Glutamatergic neuron (in vitro differentiated cells): ENCODE measurements at places on chromosomes 16 and 17. TPM values are rescaled to one million over a fixed set of nuclear protein-coding genes. Genes with fewer than 3 reads are reported as not detected.

GRCh38 chr17:57466521-57466920, 210.2 kb downstream of the MSI2 start:
- no peak for DNase-seq
- H3K27me3 ChIP-seq, result peaks cover 8% of the 10 kb centered on the region
- H3K4me1 ChIP-seq, result peaks cover 41% of the 10 kb centered on the region
- peak overlapping the region; percentile 52 for H3K4me3 ChIP-seq
- peak overlapping the region; percentile 30 for H3K27ac ChIP-seq

GRCh38 chr16:28293601-28293960, 1.3 kb downstream of the SBK1 start:
- H3K4me1 ChIP-seq, result peaks cover 23% of the 10 kb centered on the region
- H3K4me3 ChIP-seq, result peak overlapping the region; percentile 94
- H3K27ac ChIP-seq, result peak overlapping the region; percentile 92
- DNase-seq, result no peak

PPP1R27 gene
- 0.81 TPM for total RNA-seq

GRCh38 chr17:3536716-3537115, 20.9 kb downstream of the TRPV3 start:
- H3K4me1 ChIP-seq, result peaks cover 4% of the 10 kb centered on the region
- H3K27me3 ChIP-seq, result peaks cover 3% of the 10 kb centered on the region
- peak overlapping the region; percentile 67 for H3K27ac ChIP-seq
- peak overlapping the region; percentile 82 for H3K4me3 ChIP-seq

GRCh38 chr17:9935408-9935807, 30.3 kb upstream of the RCVRN start:
- DNase-seq, result no peak
- H3K27ac ChIP-seq, result no peak overlapping the region

DNA sequence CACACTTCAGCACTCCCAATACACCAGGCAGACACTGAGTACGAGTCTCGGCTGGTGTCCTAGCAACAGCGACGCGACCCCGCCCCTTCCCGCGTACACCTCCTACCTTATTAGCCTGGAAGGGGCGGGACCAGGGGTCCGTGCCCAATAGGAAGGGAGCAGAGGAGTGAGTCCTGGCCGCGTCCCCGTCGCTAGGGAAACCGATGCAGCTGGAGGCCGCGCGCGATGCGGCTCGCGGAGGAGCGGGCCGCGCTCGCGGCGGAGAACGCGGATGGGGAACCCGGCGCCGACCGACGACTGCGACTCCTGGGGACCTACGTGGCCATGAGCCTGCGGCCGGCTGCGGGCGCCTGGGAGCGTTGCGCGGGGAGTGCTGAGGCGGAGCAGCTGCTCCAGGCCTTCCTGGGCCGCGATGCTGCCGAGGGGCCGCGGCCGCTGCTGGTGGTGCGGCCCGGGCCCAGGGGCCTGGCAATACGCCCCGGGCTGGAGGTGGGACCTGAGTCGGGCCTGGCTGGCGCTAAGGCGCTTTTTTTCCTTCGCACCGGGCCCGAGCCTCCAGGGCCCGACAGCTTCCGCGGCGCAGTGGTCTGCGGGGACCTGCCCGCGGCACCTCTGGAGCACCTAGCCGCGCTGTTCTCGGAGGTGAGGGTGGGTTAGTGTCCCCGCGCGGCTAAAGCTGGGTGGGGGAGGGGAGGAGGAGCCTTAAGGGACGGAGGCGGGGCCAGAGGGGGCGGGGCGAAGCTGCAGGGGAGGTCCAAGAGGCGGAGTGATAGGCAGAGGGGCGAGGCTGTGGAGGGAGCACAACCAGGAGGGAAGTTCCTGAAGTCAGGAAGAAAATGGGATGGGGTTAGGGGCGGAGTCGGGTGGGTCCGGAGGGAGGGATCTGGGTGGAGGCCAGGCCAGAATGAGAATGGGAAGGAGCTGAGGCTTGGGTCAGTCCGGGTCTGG, at the start of gene DNAH9:
TSS of gene DNAH9 (plus strand) at position 197 of the 948 bp plus-strand sequence. CDS start at position 226, 29 bp downstream.
- H3K27me3 ChIP-seq, result no peaks in the 10 kb centered on the region
- H3K4me1 ChIP-seq, result peaks cover 2% of the 10 kb centered on the region
- H3K36me3 ChIP-seq, result no peaks in the 10 kb centered on the region
- H3K27ac ChIP-seq, result no peak within 1 kb of the TSS

- H3K36me3 ChIP-seq, result no peaks in the 10 kb centered on the region
- peaks cover 14% of the 10 kb centered on the region for H3K27me3 ChIP-seq
- H3K27ac ChIP-seq, result no peak overlapping the region
- no peak overlapping the region for H3K4me3 ChIP-seq
Measured at GRCh38 chr16:2715064-2715463, 5.0 kb downstream of the PRSS27 start.

ZNF19 gene
- 9.3 TPM for total RNA-seq

DNA sequence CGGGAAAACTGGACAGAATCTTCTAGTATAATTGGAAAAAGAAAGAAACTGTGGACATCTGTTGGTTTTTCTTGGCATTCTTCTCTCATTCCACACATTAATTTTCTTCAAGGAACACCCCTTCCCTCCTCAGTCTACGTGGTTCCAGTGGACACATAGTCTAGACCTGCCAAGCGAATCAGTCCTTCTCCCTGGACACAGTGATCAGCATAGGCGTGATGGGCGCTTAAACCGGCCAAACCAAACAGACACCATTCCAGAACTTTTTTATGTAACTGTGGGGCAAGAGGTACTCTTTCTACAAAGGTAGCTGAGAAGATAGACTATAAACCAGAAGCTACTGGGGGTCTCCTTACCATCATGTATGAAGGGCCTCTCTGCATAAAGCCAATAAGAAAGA, 121.8 kb upstream of the COX10 start:
- H3K4me3 ChIP-seq, result no peak overlapping the region

DNA sequence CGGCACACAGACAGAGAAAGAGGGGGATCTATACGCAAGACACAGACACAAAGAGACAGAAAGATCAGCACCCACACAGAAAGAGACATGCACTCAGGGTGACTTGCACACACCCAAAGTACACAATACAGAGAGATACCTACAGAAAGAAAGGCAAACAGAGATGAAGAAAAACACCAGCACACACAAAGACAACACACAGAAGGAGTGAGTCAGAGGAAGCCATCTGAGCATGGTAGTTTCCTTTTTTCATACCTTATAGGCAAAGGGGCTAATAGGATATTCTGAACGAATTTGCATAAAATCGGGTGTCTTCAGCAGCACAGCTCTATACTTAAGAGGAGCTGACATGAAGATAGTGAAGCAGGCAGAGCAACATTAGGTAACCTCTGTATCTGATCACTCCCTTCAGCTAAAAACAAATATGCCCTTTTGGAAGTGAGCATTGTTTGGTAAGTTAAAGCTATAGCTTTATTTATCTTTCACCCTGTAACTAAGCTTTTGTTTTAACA, 198.6 kb downstream of the AATF start:
- peaks cover 1% of the 10 kb centered on the region for H3K27me3 ChIP-seq
- DNase-seq, result no peak
- H3K27ac ChIP-seq, result peak overlapping the region; percentile 48

NPIPB13 gene
- 27.5 TPM for total RNA-seq

GRCh38 chr17:75047398-75048098, 523 bp downstream of the KCTD2 start:
- DNase-seq, result peak; percentile 50
- H3K4me3 ChIP-seq, result peak overlapping the region; percentile 98
- H3K36me3 ChIP-seq, result no peaks in the 10 kb centered on the region
- H3K27ac ChIP-seq, result peak overlapping the region; percentile 80

NOL3 gene
- 8.8 TPM for total RNA-seq

GRCh38 chr16:1159973-1160772, 7.3 kb downstream of the CACNA1H start:
- H3K4me3 ChIP-seq, result peak overlapping the region; percentile 72
- DNase-seq, result peak; percentile 63
- H3K27ac ChIP-seq, result peak overlapping the region; percentile 75
- peaks cover 5% of the 10 kb centered on the region for H3K27me3 ChIP-seq
- no peaks in the 10 kb centered on the region for H3K36me3 ChIP-seq

PDPK1 gene
- 113 TPM for total RNA-seq

DNA sequence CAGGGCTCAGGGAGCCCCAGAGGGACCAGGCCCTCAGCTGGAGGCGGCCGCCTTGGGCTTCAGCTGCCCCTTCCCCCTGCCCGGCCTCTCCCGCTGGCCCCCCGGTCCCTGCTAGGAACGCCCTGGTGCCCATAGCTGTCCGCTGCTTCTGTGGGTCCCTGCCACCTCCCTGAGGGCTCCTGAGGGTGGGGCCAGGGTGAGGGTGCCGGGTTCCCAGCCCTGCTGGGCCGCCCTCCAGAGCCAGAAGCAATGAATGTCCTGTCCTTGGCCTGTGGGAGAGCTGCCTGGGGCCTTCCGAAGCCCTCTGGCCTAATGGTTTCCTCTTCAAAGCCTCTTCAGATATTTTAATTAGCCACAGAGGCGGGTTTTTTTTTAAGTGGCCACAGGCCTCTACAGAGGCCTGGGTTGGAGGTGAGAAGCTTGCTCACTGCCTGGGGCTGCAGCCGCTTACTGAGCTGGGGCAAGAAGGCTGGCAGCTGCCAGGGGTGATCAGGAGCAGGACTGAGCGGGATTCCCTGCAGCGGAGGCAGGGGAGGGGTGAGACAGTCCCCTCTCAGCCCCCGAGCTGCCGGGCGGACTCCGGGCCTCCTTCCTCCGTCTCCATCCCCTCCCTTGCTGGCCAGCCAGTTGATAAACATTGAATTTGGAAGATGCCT, 9.9 kb downstream of the CENPX start:
- DNase-seq, result no peak
- no peaks in the 10 kb centered on the region for H3K27me3 ChIP-seq
- no peaks in the 10 kb centered on the region for H3K36me3 ChIP-seq

RETREG3 gene
- total RNA-seq, result 88.2 TPM

DNA sequence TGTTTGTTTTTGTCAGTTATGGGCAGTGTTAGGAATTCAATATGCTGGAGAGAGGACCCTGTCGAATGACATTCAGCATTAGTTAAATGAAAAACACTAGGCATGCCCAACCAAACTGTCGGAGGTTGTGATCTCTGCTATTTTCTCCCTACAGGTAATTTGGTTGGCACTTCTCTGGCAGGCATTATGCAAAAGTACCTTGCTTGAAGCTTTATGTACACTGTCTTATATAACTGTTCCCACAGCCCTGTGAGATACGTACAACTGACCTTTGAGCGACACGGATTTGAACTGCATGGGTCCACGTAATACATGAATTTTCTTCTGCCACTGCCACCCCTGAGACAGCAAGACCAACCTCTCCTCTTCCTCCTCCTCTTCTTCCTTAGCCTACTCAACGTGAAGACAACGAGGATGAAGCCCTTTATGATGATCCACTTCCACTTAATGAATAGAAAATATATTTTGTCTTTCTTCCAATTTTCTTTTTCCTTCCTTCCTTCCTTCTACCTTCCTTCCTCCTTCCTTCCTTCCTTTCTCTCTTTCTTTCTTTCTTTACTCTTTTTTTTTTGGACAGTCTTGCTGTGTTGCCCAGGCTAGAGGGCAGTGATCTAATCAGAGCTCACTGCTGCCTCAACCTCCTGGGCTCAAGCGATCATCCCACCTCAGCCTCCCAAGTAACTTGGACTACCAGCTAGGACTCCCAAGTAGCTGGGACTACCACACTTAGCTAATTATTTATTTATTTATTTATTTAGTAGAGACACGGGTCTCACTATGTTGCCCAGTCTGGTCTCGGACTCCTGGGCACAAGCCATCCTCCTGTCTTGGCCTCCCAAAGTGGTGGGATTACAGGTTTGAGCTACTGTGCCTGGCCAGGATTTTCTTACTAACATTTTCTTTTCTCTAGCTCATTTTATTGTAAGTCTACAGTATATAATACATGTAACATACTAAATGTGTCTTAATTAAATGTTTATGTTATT, 77.3 kb downstream of the WIPI1 start:
- no peak overlapping the region for H3K27ac ChIP-seq
- DNase-seq, result no peak
- H3K27me3 ChIP-seq, result peaks cover 4% of the 10 kb centered on the region
- no peaks in the 10 kb centered on the region for H3K36me3 ChIP-seq
- H3K4me3 ChIP-seq, result no peak overlapping the region
- peaks cover 14% of the 10 kb centered on the region for H3K4me1 ChIP-seq

OSGIN1 gene
- not detected for total RNA-seq

DNA sequence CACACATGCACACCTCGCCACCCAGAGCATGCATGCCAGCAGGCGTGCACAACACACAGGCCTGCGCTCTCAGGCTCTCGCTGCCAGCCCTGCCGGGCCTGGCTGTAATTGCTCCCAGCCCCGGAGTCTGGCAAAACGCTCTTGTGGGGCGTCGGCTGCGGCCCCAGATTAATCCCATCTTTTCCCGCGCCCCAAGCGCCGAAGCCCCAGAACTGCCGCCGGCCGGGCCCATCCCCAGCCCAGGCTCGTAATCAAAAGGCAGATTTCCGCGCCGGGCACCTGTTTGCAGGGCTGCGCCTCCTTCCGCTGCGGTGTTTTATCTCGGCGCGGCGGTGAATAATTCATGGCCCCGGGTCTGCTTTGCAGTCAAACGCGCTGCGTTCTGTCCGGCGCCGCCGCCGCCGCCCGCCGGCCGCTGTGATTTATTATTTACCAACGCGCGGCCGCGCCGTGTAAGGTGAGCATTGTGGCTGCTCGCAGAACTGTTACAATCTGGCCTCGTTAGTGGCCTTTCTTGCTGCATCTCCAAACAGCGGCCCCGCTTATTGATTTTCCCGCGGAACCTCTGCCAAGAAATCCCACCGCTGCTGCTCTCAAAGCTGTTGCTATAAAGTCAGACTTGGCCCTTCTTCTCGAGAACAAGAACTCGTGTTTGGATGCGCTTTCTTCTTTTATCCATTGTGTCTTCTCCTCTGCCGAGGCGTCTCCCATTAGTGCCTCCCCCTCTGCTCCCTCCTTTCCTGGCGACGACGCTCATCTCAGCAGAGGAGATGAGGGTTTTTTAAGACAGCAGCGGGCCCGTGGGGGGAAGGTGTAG, 126.1 kb downstream of the IRX5 start:
- peaks cover 9% of the 10 kb centered on the region for H3K27me3 ChIP-seq
- no peaks in the 10 kb centered on the region for H3K36me3 ChIP-seq
- peak overlapping the region; percentile 59 for H3K27ac ChIP-seq
- H3K4me1 ChIP-seq, result peaks cover 2% of the 10 kb centered on the region
- peak overlapping the region; percentile 87 for H3K4me3 ChIP-seq
- peak; percentile 78 for DNase-seq

ZFP3 gene
- 4.9 TPM for total RNA-seq

- DNase-seq, result no peak
- no peaks in the 10 kb centered on the region for H3K36me3 ChIP-seq
- peaks cover 1% of the 10 kb centered on the region for H3K27me3 ChIP-seq
- H3K4me1 ChIP-seq, result peaks cover 3% of the 10 kb centered on the region
- no peak overlapping the region for H3K4me3 ChIP-seq
Measured at GRCh38 chr17:78290721-78291120, 59.3 kb downstream of the TMEM235 start.

PGAP3 gene
- 10.7 TPM for total RNA-seq

GRCh38 chr16:69936252-69936651, 14.9 kb upstream of the CLEC18A start:
- H3K4me1 ChIP-seq, result peaks cover 20% of the 10 kb centered on the region
- no peaks in the 10 kb centered on the region for H3K36me3 ChIP-seq
- no peak for DNase-seq
- H3K4me3 ChIP-seq, result peak overlapping the region; percentile 34
- H3K27ac ChIP-seq, result peak overlapping the region; percentile 62
- H3K27me3 ChIP-seq, result peaks cover 7% of the 10 kb centered on the region

- DNase-seq, result peak; percentile 46
- peak overlapping the region; percentile 67 for H3K27ac ChIP-seq
- H3K27me3 ChIP-seq, result peaks cover 4% of the 10 kb centered on the region
- peak overlapping the region; percentile 73 for H3K4me3 ChIP-seq
Measured at GRCh38 chr17:333626-334396, 18.8 kb downstream of the RPH3AL start.

GRCh38 chr17:29376667-29377270, 13.4 kb upstream of the TAOK1 start:
- H3K4me1 ChIP-seq, result peaks cover 22% of the 10 kb centered on the region

GRCh38 chr16:19488213-19488640, 33.7 kb downstream of the GDE1 start:
- peaks cover 5% of the 10 kb centered on the region for H3K27me3 ChIP-seq
- no peaks in the 10 kb centered on the region for H3K36me3 ChIP-seq
- no peak overlapping the region for H3K27ac ChIP-seq
- no peaks in the 10 kb centered on the region for H3K4me1 ChIP-seq
- no peak for DNase-seq
